ENCODE measurements at places on chromosomes 4 and X.
A peak's percentile ranks its signal among the peaks of the same experiment; 100 is the strongest.

GRCh38 chr4:186881521-186882220, 158.0 kb upstream of the FAT1 start:
- no peak for DNase-seq

DNA sequence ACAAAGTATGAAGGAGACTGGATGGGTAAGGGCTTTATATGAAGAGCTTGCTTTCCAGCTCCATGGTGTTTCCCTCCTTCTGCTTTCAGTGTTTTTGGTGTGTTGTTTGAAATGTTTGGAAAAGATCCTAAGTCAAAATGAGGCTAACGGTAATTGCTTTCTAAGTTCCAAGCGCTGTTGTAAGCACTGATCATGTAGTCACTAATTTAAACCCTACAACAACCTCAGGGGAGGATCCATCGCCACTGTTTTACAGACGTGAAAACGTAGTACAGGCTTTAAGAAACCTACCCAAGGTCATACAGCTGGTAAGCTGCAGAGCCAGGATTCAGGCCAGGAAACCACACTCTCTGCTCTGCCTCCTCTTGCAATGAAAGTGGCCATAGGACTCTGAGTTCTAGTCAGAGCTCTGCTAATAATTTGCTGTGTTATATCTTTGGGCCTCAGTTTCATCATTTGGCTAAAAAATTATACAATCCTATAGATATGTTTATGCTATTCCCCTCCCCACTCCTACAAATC, 102.9 kb upstream of the PGRMC2 start:
- no peak for DNase-seq

DNA sequence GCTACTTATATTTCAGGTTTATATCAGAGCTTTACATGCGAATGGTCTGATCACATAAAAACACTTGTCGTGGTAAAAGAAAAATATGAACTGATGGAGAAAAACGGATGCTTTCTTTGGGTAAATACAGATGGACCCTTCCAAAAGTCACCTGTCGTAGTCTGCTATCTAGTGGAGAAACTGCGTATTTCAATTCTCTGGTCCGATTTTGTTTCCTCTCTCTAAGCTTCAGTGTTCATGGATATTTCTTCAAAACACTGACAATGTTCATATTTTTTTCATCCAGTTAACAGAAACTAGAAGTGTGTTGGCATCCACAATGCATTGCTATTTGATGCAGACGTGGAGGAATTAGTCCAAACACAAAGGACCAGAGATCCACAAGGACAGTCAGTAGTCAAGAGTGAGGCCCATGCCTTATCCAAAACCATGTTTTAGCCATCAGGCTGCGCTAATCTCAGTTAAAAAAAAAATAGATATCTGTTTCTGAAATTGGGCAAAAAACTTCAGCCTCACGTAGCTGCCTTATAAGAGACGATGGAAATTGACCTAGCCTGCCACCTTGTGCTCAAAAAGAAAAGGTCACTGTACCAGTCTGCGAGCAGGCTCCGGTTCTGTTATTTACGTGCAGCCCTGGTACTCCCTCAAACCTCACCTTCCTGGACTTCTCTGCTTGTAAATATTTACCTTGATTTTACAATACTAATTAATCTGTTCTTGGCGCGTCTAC, 16.0 kb downstream of the MEPE start:
- peak; percentile 15 for DNase-seq

DNA sequence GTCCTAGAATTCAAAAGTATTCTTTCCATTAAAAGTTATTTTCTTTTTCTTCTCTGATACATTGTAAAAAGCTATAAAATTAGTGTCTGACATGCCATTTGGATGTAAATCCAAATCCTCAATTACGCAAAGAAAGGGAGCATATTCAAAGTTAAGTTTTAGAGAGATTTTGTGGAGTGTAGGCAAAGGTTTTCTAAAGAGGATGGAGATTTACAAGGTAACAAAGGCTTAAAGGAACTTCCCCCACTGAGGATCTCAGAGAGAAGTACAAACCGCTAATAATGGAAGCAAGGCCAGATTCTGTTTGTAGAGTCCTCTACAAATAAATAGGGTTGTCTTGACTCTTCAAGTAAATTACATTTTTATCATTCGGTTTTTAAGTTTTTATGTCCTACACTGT, 91.0 kb upstream of the MAPK10 start:
- DNase-seq = no peak

GRCh38 chrX:18833071-18833731, 125.8 kb downstream of the PPEF1 start:
- no peak for DNase-seq

DNA sequence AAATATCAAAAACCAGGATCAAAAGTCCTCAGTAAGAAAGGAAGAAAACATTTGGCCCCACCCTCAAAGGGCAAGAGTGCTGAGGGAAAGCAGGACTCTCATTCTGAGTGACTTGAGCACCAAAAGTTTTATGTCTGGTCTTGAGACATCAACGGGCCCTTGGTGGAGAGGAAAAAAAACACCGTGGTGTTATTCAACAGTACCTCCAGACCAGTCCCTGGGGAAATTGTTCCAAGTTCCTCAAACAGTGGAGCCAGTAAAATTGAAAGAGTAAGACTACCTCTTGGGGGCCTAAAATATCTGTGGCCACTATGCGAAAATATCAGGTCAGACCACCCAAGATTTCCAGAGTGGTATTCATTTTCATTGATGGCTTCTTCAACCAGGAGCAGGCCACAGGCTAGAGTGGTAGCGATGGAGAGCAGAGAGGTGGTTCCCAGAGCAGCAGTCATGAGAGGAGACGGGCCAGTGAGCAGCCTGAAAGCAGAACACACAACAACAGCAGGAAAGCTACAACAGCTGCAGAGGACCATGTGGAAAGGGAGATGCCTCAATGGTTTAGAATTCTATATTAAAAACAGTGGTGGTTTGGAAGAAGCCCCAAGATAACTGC, 63.7 kb upstream of the RPL34 start:
- no peak for DNase-seq

- no peak for DNase-seq
These were observed 6.7 kb downstream of the ADGRG4 start for GRCh38 chrX:136307471-136307870.

- no peak for DNase-seq
These were observed 628.0 kb downstream of the IL1RAPL1 start for GRCh38 chrX:29215251-29215650.

DNA sequence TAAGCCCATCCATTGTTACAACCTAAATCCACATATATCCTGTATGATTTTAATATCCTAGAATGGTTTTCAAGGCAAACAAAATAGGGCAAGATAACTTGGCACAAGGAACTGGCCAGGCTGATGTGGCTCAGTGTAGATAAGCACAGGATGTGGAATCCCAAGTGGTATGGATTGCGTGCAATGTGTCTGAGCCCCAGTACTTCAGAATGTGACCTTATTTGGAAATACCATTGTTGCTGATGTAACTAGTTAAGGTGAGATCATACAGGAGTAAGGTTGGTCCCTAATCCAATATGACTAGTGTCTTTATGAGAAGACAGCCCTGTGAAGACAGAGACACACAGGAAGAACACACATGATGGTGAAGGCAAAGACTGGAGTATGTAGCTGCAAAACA, 72.4 kb downstream of the IL21 start:
- no peak for DNase-seq

DNA sequence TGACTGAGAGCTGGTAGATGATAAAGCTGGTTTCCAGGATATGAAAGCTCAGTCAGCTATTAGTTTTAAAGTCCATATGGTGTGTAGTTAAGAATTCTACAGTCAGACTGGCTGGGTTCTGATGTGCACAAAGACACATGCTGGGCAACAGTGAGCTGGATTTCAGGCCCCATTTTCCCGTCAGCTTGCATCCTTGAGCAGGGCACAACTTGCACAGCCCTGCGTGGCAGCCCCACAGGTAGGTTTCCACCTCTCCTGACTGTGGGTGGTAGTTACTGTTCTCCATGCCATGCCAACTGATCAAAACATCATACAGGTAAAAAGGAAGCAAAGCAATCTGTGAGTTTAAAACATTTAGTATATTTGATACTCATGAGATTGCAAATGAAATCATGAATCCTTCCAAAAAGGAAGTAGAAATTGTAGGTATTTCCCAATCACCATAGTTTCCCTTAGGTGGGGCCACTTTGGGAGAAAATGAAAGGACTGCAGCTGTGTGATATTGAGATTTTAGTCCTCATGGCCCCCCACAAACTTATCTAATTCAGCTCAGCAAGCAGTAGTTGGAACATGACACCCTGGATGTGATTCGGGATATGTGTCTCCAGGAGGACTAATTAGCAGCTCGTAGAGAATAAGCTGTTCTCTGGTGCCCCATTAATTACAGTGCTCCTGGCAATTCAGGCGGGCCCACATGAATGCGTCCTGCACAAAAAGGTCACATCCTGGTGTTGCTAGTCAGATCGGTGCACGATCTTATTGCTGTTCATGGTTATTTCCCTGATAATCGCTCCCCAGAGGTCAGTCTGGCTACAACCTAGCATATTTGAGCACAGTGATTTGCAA, 42.4 kb upstream of the NOCT start:
- DNase-seq = no peak

DNA sequence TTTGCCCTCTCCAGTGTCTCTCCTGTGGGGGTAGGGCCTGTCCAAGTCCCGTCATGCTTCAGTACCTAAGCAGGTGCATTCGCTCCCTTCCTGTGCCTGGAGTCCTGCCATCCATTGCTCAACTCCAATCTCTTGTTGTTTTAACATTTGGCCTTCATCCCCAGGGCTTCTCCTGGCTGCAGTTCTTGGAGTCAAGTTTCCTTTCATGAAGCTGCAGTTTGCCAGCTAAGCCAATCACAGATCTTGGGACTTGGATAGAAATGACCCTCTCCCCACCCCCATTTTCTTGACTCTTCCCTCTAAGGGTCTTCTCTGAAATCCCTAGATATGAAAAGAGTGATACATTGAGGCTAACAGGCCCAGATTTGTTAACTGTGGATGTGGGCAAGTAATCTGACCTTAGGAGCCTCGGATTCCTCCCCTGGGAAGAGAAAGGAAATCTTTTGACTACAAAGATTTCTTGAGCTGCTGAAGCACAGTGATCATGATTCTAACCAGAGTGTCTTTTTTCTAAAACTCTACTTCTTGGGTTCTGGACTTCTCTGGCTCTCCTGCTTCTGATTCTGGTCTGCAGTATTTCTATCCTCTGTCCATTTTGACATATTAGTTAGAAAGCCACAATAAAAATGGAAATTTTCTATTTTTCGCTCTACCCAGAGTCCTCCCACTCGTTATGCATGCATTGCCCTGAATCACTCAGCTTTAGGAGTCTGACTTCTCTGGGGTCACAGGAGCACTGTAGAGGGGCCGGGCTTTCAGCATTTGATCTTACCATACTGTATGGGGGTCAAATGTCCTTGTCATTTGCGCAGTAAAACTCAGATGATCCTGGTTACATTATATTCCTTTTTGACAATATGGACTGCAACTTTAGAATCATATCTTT, 61.0 kb downstream of the CHRNA9 start:
- no peak for DNase-seq

DNA sequence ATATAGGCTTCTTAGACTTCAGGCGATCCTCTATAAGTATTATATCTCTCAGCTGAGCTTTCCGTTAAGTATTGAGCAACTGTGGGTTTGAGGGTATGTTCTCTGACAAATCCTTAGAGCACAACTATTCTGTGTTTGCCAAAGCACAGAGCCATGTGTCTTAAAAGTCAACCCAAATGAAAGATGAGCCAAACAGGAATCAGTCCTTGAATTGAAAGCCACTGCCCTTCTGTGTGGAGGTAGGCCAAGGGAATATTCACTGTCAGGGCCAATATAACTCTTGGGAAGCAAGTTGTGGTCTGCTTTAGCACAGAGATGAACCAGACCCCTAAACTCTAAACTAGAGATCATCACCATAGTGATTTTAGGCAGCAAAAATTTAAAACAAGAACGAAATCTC, 164.0 kb downstream of the STAG2 start:
- DNase-seq = no peak

- peak; percentile 12 for DNase-seq
These were observed 93.4 kb downstream of the TMA16 start for GRCh38 chr4:163587867-163588266.

GRCh38 chrX:72100824-72101351, 30.8 kb downstream of the RTL5 start:
- peak; percentile 82 for DNase-seq

- no peak for DNase-seq
These were observed 661 bp downstream of the SPIN4 start for GRCh38 chrX:63350465-63350877.

DNA sequence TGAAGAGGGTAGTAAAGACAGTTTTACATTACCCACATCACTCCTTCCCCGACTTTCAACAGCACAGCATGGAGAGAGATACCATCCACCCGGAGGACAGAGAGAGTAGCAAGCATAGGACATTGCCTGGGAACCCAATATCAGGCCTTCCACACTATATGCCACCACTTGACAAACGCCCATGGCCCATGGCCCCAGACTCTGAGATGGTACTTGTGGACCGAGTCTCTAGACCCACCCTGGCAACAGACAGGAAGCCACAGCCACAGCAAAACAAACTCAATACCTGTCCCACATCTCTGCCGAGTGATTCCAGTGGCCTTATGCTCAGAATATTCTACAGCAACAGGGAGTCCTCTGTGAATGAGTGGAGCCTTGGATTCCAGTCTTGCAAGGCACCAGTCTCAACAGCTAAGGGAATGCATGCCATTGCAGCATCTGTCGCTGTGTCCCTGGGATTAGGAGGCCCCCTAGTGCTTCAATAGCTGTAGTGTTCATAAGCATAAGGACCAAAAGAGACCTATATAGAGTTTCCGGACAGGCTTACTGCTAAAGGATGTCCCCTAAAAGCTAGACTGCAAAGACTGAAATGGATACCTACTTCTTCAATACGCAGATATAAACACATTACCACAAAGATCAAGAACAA, 14.7 kb upstream of the CT55 start:
- DNase-seq = no peak

- DNase-seq = no peak
These were observed 75.5 kb downstream of the ING2 start for GRCh38 chr4:183580370-183580769.

GRCh38 chr4:78484574-78484973, 67.0 kb upstream of the ANXA3 start:
- DNase-seq = no peak

DNA sequence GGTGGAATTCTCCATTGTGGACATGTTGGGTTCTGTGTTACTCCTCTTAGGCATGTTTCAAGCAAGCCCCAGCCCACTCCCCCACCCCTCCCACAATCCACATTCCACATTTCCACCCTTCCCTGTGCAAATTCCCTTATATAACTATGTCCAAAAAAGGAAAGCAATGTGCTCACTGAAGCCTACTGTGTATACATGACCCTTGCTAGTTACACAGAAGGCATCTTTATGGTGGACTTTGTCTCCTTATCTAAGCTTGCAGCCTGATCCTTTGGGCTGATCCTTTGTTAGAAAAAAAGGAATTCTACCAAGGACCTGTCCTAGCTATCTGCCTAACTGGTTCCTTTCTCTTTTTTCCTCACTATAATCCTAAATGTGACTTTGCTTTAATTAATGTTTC, 796.8 kb downstream of the NLGN4X start:
- no peak for DNase-seq

DNA sequence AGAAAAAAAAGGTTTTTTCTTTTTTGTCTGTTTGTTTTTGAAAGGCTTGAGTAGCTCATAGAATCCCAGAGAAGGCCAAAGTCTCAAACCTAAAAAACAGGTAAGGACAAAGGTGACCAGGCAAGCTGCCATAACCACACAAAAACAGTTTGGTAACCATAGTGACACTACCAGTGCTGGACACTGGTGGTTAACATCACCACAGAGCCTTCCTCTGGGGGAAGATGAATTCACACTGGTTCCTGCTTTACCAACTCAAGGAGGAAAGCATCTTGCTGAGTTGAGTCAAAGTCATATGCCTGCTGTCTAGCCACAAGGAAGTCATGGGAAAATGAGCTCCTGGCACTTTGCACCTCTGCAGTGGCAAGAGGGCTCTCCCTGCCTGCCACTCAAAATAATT, 32.5 kb downstream of the IDS start:
- DNase-seq = no peak

GRCh38 chr4:105291925-105292324, 145.2 kb downstream of the TET2 start:
- DNase-seq = no peak
